ENCODE measurements at places on chromosomes 11 and 22.

DNA sequence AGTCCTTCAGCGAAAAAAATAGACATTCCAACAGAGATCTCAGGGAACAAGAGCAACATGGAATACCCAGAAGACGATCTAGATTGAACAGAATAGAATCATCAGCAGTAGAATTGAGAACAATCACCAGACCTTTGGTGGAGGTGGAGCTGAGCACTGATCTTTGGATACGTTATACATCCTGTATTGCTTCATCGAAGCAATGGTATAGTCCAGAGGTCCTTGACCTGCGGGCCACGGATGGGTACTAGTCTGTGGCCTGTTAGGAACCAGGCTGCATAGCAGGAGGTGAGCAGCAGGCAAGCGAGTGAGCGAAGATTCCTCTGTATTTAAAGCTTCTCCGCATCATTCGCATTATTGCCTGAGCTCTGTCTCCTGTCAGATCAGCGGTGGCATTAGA, 17.6 kb downstream of the LRRC55 start:
- DNase-seq = no peak

DNA sequence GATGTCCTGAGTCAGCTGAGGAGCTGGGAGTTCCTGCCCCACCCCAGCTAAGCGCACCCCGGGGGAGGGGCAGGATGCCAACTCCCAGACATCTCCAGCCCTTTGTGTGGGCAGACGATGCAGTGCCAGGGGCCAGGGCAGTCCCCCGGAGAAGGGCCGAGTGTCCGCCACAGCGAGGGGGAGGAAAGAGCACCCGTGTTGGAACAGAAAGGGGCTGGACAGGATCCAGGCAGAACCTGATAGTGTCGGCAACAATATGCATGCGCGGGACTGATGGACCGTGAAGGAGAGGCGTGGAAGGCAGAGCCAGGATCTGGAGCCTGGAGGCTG, 1434.7 kb downstream of the BRD1 start:
- DNase-seq = no peak

DNA sequence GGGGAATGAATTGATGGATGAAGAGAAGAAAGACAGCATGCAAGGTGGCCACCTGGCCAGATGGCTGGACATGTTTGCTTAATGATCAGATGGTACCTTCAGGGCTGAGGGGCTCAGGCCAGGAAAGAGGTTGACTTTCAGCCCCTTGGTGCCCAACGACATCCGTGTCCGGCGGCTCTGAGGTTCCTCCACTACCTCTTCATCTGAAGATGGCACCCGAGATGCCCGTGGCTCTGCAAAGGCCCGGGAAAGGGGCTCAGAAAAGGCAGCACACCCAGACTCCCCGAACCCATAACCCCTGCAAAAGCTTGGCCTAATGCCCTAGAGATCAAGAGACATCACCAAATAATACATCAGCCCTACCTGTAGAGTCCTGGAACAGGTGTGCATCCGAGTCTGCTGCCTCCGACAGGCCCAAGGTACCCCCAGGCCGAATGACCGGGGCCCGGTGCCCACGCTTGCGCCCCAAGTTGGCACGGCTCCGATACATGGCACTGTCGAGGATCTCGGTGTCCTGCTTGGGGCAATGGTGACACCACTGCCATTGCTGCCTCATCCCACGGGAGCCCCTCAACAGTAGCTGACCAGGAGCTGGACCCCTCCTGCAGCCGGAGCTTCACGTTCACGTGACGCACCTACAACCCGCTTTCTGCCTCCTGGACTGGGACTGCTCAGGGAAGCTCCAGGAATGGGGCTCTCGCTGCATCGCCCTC, 22.9 kb downstream of the TNKS1BP1 start:
- no peak for DNase-seq

DNA sequence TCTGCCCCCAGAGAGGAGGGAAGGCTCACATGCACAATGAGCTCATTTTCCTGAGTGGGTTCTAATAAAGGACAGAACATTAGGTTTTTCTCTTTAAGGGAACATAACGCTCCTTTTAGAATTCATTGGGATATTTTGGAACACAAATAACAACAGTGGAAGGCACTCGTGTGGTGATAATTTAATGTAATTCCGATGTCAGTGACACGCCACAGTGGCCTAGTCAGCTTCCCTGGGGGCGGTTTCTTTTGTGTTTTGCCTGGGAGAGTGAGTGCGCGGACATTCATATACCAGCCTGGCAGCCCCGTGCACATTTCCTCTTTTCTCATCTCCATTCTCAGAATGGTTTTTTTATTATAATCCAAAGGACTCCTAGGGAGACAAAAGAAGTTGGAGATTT, 41.1 kb downstream of the SEZ6L start:
- DNase-seq = no peak

DNA sequence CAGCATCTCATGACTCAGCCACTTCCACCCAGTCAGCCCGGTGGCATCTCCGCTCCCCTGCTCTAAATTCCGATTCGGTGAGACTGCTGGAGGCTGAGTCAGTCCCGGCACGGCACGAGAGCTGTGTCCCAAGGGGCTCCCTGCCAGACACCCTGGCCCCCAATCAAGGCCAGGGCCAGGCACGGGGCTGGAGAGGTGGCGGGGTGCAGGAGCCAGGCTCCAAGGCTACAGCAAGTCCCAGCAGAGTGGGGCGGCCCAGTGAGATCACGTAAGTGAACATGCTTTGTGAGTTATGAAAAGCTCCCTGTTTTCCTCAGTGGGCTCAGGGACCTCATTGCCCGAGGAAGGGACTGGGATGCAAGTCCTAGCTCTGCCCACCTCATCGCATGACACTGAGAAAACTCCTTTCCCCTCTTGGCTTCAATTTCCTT, 3.0 kb downstream of the C11orf68 start:
- DNase-seq = peak; percentile 74

GRCh38 chr11:3823303-3823702, 14.9 kb downstream of the PGAP2 start:
- no peak for DNase-seq

DNA sequence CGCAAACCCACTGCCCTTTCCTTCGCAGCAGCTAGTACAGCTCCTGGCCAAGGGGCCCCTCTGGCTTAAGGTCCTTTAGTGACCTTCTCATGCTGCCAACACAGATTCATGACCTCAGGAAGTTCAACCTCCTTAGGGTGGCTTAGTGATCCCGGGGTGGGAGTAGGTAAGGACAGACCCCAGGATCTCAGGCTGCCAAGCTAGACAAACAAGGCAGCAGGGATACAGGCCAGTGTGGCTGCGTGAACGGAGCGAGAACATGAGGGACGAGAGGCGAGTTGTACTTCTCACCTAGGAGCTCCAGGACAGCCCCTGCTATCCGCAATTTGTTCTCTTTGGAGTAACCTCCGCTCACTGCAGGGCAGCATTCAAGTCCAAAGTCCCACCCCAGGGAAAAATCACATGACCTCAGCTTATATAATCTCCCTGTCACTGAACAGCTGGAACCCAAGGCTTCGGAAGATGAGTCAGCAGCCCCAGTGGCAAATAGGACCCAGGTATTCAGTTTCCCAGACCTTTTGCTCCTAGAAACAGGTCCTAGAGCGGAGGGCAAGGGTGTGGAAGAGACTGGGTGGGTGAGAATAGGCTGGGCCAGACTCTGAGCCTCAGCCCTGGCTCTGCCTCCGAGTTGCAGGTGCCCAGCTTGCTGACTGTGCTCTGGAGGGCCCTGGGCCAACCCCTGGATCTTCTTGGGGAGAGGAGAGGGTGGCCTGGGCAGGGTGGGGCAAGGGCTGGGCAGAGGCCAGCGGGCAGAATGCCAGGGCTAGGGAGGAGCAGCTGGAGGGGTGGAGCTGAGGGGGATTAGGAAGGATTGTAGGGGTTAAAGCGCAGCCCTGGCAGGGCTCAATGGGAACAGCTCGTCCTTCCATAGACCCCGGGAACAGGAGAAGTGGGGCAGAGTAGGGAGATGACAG, 13.1 kb downstream of the USP2 start:
- peak; percentile 83 for DNase-seq

- no peak for DNase-seq
These were observed 296.9 kb downstream of the KIRREL3 start for GRCh38 chr11:126703662-126704061.

DNA sequence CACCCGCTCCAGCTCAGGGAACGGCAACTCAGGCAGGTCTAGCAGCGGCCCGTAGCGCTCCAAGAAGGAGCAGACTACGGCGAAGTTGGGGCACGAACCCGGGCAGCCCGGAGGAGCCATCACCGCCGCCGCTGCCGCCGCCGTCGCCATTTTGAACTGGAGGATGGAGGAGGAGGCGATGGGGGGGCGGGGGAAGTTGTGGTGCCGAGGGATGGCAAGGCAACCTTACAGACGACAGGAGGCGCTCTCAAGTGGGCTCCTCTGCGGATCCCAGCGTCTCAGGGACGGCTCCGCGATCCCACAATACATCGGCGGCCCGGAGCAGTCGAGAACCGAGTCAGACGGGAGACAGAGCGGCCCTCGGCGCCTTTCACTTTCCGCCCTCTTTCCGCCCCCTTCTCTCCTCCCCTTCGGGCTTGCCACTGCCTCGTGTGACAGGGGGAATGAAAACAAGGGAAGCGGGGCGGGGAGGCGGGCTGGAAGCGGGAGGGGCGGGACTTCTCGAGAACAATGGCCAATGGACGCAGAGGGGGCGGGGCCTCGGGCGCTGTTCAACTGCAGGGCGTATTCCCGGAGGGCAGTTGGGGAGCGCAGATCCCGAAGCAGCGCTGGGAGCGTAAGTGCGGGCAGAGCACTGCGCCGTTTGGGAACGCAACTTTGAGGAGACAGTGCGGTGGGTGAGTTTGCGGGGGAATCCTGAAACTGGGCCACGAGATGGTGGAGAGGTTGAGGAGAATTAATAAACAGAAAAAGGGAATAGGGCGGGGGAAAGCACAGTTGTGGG, at the start of the genes AAMDC and RSF1:
TSS of gene AAMDC (plus strand) at position 580 of the 784 bp plus-strand sequence. CDS start 21,353 bp downstream, outside the sequence.
TSS of gene RSF1 (minus strand) at position 158 of the 784 bp plus-strand sequence. CDS start at position 150, 8 bp downstream.
- DNase-seq = peak; percentile 94

GRCh38 chr22:21753374-21754111, 17.9 kb upstream of the YPEL1 start:
- no peak for DNase-seq

DNA sequence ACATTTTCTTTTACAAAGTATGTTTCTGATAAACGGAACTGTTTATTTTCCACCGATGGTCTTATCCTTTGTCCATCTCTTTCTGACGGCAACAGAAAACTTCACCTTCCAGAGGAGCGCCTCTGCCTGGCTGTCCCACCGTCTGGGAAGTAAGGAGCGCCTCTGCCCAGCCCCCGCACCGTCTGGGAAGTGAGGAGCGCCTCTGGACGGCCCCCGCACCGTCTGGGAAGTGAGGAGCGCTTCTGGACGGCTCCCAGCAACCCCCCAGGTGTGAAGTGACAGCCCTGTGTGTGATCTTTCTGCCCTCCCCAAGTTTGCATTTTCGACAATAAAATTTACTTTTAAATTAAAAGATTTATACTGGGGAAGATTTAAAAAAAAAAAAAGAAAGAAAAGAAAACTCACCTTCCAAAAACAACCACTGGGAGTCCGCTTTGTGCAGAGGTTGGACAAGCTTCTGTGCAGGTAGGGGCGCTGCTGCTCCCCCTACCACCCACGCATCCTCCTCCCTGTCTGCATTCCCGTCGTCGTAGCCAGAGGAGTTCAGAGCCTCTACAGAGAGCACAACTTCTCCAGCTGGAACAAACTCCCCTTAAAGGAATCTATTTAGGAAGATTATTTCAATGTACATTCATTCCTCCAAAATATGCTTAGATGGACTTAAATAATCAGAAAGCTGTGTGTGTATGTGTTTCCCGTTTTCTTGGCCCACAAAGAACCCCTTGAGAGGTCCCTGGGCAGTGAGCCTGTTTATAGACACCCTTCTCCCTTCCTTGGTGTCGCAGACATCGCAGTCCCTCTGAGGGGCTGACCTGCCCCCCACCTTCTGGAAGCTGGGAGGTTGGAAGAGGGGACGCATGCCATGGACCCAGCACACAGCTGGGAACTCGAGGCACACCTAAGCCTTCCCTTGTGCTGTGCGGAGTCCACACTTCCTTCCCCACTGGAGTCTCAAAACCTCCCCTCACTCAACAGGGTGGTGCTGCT, 849 bp upstream of the APOBEC3B start:
- DNase-seq = no peak

DNA sequence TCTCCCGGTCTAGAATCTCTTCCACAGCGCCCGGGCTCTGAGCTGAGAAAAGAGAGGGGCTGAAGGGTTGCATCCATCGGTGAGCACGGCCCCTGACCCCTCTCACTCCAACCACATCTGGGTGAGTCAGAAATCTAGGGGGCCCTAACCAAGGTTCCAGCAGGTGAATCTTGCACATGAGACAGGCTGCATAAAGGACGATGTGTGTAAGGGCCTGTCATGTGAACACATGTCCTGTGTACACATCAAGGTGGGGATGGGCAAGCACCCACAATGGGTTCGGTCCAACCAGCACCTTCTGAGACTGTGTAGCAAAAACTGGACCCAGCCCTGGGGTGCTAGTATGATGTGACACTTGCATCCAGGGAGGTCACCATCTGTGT, 1.2 kb downstream of the BET1L start:
- no peak for DNase-seq

DNA sequence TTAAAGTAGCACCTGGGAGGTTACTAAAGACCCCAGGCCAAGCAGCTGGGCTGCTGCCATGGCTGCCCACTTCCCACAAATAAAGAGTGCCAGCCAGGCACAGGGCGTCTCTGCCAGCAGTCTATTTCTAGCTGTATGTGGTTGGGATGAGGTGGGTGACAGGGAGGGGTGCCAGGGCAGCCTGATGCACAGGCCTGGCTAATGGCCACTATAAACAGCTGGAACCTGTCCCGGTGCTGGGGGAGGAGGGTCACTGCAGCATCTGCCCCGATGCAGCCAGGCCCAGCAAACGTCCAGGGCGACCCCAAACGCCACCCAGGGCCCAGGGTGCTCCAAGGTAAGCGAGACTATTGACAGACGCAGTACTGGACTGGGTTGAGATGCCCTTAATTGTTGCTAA, 37.4 kb downstream of the SCUBE1 start:
- DNase-seq = no peak

GRCh38 chr11:61378713-61379313, 13.6 kb upstream of the TMEM216 start:
- DNase-seq = no peak

DNA sequence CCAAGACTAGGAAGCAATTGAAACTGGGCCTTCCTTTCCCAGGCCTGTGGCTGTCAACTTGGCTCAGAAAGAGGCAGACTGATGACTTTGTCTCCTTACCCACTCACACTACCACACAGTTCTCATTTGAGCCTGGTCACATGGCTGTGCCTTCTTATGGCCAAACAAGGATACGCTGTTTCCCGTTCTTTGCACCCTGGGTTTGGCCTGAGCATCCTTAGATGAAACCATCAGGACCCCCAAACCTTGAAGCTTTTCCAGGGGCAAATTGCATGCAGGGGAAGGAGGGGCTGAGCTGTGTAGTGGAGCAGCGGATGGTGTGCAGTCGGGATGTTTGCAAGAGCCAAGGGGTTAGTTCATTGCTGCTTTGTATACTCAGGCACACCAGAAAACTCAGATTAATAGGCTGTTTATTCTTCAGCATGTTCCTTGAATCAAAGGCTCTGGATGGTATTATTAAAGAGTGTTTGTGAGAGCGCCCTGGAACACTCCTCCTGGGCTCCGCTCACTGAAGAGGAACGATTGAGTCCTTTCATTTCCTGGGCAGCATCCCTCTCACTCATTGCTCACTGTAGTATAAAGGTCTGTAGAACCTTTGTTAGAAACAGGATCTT, 69.8 kb downstream of the ARFGAP2 start:
- no peak for DNase-seq

DNA sequence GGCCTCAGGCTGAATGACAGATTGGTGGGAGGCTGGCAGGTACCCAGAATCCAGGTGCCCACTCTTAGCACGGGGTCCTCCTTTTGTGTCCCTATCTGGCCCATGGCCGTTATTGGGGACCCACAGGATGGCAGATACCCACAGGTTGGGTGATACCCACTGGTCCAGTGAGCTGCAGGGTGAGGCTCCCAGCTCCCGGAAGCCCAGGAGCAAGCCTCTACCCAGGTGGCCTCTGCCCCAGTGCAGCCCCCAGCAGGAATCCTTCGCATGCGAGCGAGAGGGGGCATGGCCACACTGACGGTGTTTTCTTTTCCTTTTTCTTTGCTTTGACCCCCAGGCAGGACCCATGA, 116.1 kb downstream of the PHF21B start:
- no peak for DNase-seq
